ENCODE measurements at places on chromosomes 1 and 21. TPM values are rescaled to one million over a fixed set of nuclear protein-coding genes. Genes with fewer than 3 reads are reported as not detected.

Gene LCE2B
- total RNA-seq: not detected

DNA sequence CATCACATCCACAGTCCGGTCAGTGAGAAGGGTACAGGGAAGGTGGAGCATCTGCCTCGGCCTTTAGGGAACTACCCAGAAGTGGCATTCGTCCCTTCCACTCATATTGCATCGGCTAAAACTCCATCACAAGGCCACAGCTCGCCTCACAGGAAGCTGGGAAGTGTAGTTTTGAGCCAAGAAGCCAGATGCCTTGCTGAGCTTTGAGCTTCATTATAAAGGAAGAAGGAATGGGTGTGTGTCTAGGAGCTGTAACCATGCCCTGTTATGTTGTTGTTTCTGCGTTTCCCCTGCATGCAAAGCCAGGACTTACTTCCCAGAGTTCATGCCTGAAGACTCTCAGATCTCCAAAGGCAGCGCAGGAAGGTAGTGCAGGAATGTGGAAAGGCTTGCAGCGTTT is 61.1 kb downstream of the OPTC start:
- no peak for DNase-seq

Gene TNFRSF14
- 2.4 TPM for total RNA-seq

DNA sequence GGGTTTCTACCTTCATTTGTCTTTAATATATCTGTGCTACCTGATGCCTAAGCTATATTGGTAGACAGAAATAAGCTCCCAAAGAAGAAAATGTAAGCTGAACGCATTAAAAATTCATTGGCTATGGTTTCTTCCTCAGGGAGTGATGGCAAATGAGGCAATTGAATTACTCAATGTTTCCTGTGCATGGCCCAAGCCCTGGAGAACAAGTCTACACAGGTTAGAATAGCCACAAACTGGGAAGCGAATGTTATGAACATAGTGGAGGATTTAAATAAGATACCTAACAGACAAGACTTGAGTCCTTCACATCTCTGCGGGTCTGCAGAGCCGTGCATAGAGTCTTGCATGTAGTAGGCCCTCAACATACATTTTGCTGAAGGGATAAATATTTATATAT is 350.3 kb downstream of the RWDD3 start:
- DNase-seq: no peak

DNA sequence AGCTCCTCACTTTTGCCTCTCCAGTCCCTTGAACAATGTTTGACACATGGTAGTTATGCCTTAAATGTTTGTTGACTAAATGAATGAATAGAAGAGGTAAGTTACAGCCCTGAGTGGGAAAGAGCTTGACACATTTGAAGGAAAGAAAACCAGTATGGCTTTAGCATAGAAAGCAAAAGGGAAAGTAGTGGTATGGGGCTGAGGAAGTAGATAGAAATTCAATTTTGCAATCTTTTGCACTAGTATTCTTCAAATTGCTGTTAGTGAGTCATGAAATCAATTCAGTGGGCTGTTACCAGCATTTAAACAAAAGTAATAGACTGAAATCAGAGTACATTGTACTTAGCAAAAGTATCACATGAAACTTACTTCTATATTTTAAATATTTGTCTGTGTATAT is 21.1 kb downstream of the PLA2G4A start:
- DNase-seq: no peak

DNA sequence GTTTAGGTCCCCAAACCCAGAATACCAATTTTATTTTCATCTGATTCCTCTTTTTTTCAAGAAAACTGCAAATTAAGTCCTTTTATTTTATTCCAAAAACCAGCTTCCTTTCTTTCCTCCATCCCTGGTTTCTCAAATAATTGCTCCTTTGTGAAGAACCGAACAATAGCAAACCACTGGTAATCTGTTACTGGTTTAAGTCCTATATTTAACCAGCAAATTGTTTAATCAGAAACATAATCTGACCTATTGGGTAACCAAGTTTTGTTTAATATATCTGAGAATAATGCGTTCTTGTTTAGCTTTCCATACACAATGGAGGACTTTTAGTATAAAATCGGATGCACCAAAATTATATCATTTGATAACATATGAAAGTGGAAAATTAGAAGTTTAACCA is 13.2 kb upstream of the DDR2 start:
- no peak for DNase-seq

- no peak for DNase-seq
These were observed 182.1 kb upstream of the ADAMTS5 start for GRCh38 chr21:27149034-27149433.

DNA sequence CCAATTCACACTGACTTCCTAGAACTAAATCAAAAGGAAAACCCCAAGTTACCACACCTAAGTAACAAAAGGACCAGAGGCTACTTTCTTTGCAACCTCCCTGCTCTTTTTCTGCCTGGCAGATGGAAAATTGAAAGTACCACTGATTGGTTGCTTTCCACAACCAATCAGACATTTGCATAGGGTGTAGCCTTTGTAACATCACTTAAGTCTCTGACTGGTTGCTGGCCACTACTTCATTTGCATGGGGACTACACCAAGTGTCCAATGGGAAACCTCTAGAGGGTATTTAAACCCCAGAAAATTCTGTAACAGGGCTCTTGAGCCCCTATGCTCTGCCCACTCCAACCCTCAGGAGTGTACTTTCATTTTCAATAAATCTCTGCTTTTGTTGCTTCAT is 365.0 kb downstream of the LTN1 start:
- no peak for DNase-seq
